ENCODE measurements at places on chromosomes 4 and X.

DNA sequence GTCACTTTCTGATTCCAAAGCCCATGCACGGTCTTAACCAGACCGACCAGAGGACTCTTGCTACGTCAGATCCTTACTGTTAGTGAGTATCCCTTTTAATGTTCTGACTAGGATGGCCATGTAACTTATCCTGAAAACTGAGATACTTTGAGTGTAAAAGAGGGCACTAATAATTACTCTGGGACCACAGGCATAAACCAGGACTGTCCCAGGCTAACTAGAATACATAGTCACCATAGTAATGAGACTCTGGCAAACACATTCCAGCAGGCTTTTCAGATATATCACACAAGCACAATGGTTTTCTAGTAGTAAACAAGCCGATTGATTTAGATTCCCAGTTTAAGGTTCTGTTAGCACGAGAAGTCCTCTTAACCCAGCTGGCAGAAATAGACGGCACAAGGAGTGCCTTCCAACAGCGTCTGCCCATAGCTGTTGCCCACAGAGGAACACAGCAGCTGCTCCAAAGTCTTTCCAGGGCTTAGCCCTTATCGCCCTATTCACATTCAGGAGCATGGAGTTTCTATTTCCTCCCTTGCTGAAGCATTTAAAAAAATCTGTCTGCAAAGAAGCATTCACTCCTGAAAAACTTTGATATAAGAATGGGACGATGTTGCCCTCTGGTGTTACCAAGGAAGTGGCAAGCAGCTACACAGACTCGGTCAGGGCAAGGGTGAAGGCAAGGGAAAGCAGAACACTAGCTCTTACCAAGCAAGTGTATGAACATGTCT lies 92.4 kb downstream of the CXCL13 start:
- no peaks in the 10 kb centered on the region for H3K36me3 ChIP-seq
- H3K4me3 ChIP-seq, result no peak overlapping the region
- DNase-seq, result no peak
- no peak overlapping the region for H3K27ac ChIP-seq
- no peaks in the 10 kb centered on the region for H3K4me1 ChIP-seq

- no peaks in the 10 kb centered on the region for H3K27me3 ChIP-seq
- no peaks in the 10 kb centered on the region for H3K36me3 ChIP-seq
- H3K27ac ChIP-seq, result no peak overlapping the region
- H3K4me1 ChIP-seq, result no peaks in the 10 kb centered on the region
- no peak overlapping the region for H3K4me3 ChIP-seq
- DNase-seq, result no peak
Measured at GRCh38 chrX:129323115-129323514, 200.2 kb downstream of the SMARCA1 start.

DNA sequence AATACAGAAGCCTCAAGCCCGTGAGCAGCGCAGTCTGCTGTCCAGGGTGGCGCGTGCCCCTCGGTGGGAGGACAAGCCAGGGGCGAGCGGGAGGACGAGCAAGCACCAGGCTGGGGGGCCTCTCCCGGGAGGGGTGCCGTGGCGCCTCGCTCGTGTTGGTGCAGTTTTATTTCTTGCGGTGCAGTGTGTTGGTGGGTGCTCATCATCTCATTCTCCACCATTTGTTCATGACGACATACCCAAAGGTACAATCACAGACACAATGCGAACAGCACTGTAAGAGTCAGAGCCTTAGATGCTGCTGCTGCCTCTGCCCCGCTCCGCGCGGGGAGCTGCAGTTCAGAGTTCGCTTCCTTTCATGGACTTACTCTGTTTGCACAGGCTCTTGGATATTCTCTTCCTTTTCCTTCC lies 30.3 kb downstream of the RGS12 start:
- DNase-seq, result peak; percentile 27
- no peak overlapping the region for H3K4me3 ChIP-seq
- no peak overlapping the region for H3K27ac ChIP-seq
- no peaks in the 10 kb centered on the region for H3K4me1 ChIP-seq
- H3K36me3 ChIP-seq, result no peaks in the 10 kb centered on the region
- H3K27me3 ChIP-seq, result no peaks in the 10 kb centered on the region

DNA sequence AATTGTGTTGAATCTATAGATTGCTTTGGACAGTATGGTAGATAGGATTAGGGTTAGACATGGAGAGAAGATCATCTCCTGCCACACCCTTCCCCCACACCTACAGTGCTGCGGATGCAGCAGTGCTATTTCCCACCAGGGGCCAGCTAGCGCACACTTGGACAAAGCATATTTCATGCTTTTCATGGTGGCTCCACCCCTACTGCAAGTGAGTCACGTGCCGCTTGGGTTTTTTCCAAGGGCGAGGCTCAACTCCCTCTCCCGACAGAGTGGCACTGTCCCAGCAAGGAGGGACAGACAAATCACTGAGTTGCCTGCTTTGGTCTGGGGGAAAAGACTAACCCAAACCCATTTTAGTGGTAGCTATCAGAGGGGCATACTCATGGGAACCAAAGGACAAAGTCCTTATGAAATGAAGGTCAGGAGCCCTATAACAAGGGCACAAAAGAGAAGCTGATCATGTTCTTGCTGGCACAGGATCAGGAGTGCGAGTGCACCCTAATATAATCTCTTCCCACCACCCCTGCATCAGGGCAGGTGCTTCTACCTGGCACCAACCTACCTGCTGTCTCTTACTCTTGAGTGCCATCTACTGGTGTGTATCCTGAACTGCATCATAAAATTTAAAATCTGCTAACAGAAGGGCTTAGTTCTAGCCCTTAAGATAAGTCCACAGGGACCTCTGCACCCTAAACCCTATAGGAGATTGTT lies 55.1 kb upstream of the PGAM4 start:
- DNase-seq, result peak; percentile 29
- no peaks in the 10 kb centered on the region for H3K36me3 ChIP-seq
- no peak overlapping the region for H3K27ac ChIP-seq
- H3K4me1 ChIP-seq, result no peaks in the 10 kb centered on the region
- H3K27me3 ChIP-seq, result no peaks in the 10 kb centered on the region
- H3K4me3 ChIP-seq, result no peak overlapping the region

DNA sequence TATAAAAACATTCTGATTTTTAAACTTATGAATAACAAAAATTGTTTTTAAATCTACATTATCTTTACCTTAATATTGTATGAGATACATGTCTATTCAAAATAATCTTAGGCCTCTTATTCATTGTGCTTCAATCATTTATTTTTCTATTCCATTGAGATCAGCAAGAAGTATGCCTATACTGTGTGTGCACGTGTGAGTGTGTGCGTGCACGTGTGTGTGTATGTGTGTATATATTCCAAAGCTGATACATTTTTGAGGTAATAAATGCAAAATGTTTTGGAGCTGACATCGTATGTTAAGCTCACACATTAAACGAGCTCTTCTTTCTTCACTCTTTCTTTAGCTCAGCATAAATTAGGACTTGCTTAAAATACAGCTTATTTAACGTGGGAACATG lies 1701.2 kb upstream of the PCDH10 start:
- H3K4me3 ChIP-seq, result no peak overlapping the region
- H3K27me3 ChIP-seq, result no peaks in the 10 kb centered on the region
- H3K4me1 ChIP-seq, result no peaks in the 10 kb centered on the region
- no peak overlapping the region for H3K27ac ChIP-seq
- H3K36me3 ChIP-seq, result no peaks in the 10 kb centered on the region

DNA sequence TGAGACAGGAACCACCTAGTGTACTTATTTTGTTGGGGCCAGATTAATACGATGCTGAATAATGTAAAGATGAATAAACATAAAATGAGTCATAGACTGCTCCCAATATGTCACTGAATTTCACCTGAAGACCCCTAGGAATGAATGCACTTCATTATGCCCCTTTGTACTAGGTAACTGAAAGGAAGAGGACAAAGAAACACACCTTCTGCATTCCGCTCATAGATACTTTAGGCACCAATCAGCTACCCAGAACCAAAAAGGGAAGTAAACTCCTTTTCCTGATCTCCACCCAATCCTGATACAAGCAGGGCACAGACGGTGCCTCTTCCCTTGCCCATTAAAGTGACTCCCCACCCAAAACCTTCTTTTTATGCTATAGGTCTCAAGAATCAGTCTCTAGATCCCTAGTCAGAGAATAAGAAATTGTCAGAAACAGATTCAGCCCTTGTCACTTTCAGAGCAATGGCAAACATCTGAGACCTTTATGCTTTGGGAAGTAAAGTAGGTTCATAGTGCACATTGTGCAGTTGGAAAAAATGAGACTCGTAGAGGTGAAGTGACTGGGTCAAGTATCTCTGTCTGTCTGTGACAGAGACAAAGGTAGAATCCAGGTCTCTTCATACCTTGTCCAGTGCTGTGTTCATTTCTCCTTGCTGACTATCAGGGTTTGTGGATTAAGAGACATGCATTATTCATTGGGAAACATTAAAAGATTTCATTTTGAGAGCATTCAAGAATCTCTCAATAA lies 2.3 kb downstream of the GPR174 start:
- H3K36me3 ChIP-seq, result no peaks in the 10 kb centered on the region
- H3K4me3 ChIP-seq, result no peak overlapping the region
- H3K27ac ChIP-seq, result no peak overlapping the region

- DNase-seq, result no peak
- no peaks in the 10 kb centered on the region for H3K36me3 ChIP-seq
- no peak overlapping the region for H3K4me3 ChIP-seq
- no peaks in the 10 kb centered on the region for H3K27me3 ChIP-seq
- H3K27ac ChIP-seq, result no peak overlapping the region
Measured at GRCh38 chrX:149521438-149521837, 16.3 kb upstream of the IDS start.

DNA sequence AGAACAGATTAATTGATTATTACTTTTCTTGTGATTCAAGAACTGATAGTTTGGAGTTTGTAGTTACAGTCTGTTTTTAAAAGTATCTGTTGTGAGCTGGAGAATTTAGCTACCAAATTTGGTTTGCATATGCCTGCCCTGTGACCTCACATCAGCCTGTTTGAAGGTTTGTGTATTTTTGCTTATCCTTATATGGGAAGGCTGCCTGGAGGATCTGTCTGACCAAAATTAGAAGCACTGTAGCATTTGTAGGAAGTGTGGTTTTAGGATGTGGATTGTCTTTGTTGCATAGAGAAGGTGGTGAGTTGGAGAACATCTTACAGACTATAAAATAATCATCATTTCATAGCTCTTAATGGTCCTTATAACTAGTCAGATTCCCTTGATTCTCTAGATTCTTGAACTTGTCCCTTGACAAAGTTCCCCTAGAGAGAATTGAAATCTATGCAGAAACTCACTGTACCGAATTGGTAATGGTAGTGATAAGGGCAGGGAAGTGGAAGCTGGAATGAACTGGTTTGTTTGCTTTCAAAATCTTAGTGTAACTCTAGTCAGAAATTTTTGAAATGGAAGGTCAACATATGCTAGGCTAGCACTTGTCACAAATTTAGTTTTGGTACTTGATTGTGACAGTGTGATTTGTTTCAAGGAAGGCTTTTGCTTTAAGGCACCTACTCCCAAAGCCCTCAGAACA lies 57.3 kb downstream of the SH3BGRL start:
- no peak overlapping the region for H3K4me3 ChIP-seq
- H3K27me3 ChIP-seq, result no peaks in the 10 kb centered on the region
- no peak for DNase-seq
- H3K4me1 ChIP-seq, result no peaks in the 10 kb centered on the region
- H3K27ac ChIP-seq, result no peak overlapping the region
- no peaks in the 10 kb centered on the region for H3K36me3 ChIP-seq

- no peak overlapping the region for H3K4me3 ChIP-seq
- H3K4me1 ChIP-seq, result no peaks in the 10 kb centered on the region
- H3K27me3 ChIP-seq, result no peaks in the 10 kb centered on the region
- H3K27ac ChIP-seq, result no peak overlapping the region
- DNase-seq, result no peak
- no peaks in the 10 kb centered on the region for H3K36me3 ChIP-seq
Measured at GRCh38 chrX:12292996-12293765, 154.9 kb downstream of the FRMPD4 start.

DNA sequence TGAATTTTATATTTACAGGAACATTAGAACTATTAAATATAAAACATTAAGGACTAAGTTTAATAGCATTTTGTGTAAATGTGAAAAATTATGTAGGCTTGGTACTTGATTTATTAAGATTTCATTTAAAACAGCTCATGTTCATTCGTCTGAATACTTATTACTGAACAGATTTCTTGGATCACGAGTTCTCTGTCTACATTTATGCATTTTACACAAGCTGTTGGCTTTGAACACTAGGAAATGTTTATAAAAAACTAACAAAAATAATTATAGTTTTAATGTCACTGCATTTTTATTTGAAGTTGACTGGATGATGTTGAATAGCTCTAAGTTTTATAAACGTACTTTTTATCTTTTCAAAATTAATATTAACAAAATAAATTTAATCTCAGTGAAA lies 888.7 kb downstream of the CCSER1 start:
- H3K4me3 ChIP-seq, result no peak overlapping the region
- DNase-seq, result no peak
- H3K36me3 ChIP-seq, result no peaks in the 10 kb centered on the region
- H3K4me1 ChIP-seq, result no peaks in the 10 kb centered on the region

DNA sequence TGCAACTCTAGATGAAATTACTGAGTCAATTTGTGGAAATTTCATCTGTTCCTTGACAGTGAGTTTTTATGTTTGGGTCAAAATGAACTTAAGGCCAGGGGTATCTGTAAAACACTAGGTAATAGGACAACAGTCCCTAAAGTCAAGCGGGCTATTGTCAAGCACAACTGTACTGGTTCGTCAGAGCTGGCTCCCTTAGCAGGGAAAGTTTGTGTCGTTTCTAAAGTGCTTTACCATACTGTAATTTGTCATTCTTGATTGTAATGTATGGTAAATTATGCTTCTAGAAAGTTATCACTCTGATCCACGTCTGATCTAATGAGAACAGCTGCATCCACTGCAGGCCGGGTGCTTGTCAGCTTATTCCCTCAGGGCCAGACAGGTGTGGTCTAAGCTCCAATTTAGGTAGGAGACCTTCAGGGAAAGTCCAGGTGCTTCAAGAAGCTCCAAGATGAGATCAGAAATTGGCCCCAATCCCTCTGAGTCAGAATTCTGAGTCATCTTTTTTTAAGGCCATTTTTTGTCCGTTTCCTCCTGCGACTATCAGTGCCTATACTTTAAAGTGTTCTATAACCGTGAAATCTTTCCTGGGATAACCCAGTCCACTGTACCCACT lies 92.2 kb downstream of the PALLD start:
- no peak overlapping the region for H3K4me3 ChIP-seq
- no peaks in the 10 kb centered on the region for H3K4me1 ChIP-seq
- H3K36me3 ChIP-seq, result no peaks in the 10 kb centered on the region
- DNase-seq, result no peak
- no peak overlapping the region for H3K27ac ChIP-seq

- H3K4me1 ChIP-seq, result peaks cover 4% of the 10 kb centered on the region
- H3K36me3 ChIP-seq, result no peaks in the 10 kb centered on the region
- H3K27me3 ChIP-seq, result no peaks in the 10 kb centered on the region
- no peak overlapping the region for H3K4me3 ChIP-seq
- DNase-seq, result no peak
Measured at GRCh38 chr4:76527666-76528065, 92.6 kb downstream of the SHROOM3 start.

DNA sequence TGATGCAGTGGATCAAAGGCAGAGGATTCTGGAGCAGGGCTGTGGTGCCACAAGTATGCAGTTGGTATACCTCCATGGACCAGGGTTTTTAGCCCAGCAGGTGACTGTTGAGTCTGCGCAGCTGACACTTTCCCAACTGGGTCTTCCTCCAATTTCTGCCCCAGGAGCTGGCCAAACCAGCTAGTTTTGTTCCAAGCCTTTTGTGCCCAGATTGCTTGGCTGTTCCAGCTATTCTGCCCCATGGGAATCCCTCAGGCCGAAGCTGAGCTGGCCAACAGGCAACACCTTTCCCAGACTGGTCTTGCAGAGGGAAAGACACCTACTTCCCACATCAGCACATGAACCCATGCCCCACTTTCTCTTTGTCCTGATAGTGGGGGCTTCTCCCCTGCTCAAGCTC lies 22.8 kb upstream of the ANKRD17 start:
- H3K4me1 ChIP-seq, result no peaks in the 10 kb centered on the region
- H3K36me3 ChIP-seq, result no peaks in the 10 kb centered on the region
- no peak for DNase-seq
- no peak overlapping the region for H3K4me3 ChIP-seq

Data from liver (tissue), 10 donors.